IPS DF 6.9 (cell line): ENCODE measurements at places on chromosomes 5 and 9.

- H3K27me3 ChIP-seq, result no peaks in the 10 kb centered on the region
- H3K4me1 ChIP-seq, result no peaks in the 10 kb centered on the region
- H3K4me3 ChIP-seq, result no peak overlapping the region
- H3K36me3 ChIP-seq, result no peaks in the 10 kb centered on the region
- DNase-seq, result no peak
These were observed 384.2 kb downstream of the DTWD2 start for GRCh38 chr5:118604106-118604505.

DNA sequence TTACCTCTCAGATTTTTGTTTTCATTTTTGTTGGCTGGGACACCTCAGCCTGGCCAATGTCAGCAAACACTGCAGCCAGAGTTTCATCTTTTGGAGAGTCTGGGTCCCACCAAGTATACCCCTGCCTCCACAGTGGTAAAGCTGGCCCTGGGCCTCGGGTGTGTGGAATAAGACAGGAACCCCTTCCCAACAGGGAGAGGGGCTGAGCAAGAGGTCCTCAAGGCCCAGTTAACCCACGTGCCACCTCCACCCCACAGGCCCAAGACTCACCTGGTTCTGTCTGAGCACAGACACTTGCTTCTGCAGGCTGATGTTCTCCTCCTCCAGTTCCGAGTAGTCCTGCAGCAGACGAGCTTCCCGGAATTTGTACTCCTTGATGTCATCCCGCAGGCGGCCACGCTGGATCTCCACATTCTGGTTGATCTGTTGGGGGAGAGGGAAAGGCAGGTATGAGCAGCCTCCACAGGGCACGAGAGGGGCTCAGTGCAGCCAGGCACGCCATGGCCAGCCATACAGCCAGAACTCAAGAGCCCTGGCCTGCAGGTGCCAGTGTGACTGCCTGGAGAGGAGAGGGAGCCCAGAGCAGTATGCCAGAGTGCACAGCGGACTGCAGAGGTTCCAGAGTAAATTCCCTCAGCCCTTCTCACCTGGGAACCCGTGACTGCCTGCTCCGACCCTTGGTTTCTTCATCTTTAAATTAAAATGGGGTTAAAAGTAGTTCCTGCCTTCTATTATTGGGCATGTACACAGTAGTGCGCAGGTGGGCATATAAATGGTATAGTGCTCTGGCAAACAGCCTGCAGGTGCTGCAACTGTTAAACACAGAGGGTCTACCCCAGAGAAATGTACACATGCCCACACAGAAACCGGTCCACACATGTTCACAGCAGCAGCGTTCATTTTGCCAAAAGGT is 42.0 kb downstream of the BICD2 start:
- H3K4me3 ChIP-seq, result no peak overlapping the region
- H3K36me3 ChIP-seq, result peaks cover 30% of the 10 kb centered on the region
- DNase-seq, result no peak
- no peaks in the 10 kb centered on the region for H3K27me3 ChIP-seq

GRCh38 chr5:167001246-167001645 is 1290.2 kb upstream of the WWC1 start:
- no peaks in the 10 kb centered on the region for H3K4me1 ChIP-seq
- no peak overlapping the region for H3K4me3 ChIP-seq
- no peak overlapping the region for H3K27ac ChIP-seq
- DNase-seq, result no peak
- no peaks in the 10 kb centered on the region for H3K27me3 ChIP-seq

DNA sequence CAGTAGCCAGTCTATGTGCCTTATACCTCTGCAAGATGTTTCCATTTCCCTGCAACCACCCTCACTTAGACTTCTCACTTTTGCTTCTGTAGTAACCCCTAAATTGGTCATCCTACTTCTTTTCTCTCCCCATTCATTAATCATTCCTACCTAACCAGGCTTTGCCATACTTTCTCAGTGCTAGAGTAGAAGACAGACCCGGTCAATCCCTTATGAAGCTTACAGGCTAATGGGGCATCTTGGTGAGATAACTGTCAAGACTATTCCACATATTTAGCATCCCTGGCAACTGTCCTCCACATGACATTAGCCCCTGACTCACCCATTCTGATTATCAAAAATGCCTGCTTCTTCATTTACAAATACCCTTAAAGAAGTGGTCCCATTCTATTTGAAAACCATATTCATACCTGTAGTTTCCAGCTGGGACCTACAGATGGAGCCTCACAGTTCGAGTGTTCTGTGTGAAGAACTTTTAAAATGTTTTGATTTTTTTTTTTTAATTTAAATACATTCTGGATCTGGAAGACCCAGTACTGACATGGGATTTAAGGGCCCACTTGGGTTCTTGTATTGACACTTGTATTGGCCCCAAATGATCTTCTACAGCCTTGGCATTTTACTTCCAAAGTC is 21.0 kb downstream of the F2RL2 start:
- no peaks in the 10 kb centered on the region for H3K27me3 ChIP-seq
- H3K27ac ChIP-seq, result no peak overlapping the region
- no peaks in the 10 kb centered on the region for H3K36me3 ChIP-seq
- H3K4me1 ChIP-seq, result no peaks in the 10 kb centered on the region

DNA sequence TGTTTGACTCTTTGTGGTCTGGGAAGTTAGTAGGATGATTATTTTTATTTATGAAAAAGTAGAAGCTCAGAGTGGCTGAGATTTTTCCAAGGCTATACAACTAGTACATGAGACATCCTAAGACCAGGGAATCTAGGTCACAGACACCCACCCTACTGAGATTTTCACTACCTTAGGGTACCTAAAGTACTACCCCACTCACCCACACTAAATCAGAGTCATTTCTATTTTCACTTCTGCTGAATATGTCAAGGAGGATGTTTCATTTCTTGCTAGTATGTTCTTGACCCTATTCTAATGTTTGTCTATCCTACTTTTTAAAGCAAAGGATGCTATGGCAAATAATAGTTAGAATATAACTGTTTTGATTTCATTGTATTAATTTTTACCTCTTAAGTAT is 206.0 kb downstream of the ATP10B start:
- no peaks in the 10 kb centered on the region for H3K27me3 ChIP-seq
- H3K36me3 ChIP-seq, result no peaks in the 10 kb centered on the region

DNA sequence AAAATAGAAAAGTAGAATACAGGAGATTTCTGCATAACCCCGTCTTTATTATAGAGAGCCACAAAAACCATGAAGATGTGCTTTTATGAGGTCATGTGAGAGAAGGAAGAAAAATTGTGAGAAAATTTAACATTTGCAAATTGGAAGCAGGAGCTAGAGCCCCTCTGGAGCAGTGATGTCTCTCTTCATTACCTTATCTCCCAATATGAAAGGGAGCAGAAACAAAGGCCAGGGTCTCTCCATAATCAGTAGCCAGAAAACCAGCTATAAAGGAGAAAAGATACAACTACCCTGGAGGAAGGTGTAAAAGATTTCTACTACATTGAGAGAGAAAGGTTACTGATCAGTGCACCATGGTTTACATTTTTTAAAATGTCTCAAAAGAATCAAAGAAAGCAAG is 53.2 kb upstream of the ITGA1 start:
- no peaks in the 10 kb centered on the region for H3K36me3 ChIP-seq
- H3K27me3 ChIP-seq, result no peaks in the 10 kb centered on the region
- H3K4me3 ChIP-seq, result no peak overlapping the region
- H3K27ac ChIP-seq, result no peak overlapping the region

- no peak overlapping the region for H3K4me3 ChIP-seq
- peak; percentile 5 for DNase-seq
- H3K4me1 ChIP-seq, result peaks cover 6% of the 10 kb centered on the region; the same call in 1 of the 2 replicates
- no peaks in the 10 kb centered on the region for H3K27me3 ChIP-seq
- no peak overlapping the region for H3K27ac ChIP-seq
- no peaks in the 10 kb centered on the region for H3K36me3 ChIP-seq
These were observed 161.7 kb upstream of the STK32A start for GRCh38 chr5:147073098-147073497.

DNA sequence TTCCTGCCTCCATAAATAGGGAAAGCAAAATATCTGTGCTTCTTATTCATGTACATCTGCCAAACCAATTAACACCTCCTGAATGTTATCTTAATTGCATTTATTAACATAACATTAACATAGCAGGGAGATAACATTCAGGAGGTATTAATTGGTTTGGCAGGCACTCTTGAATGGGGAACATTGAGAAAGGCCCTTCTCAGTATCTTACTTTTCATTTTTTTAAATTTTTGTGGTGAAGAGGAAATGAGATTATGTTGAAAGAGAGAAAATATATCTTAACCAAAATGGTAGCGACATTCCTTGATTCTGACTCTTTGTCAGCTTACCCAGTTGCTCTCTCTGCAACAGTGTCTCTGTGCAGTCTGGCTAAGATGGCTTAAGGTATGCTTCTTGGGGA is 100.4 kb upstream of the TLE1 start:
- no peak overlapping the region for H3K27ac ChIP-seq
- no peaks in the 10 kb centered on the region for H3K27me3 ChIP-seq
- H3K36me3 ChIP-seq, result no peaks in the 10 kb centered on the region
- H3K4me3 ChIP-seq, result no peak overlapping the region
- DNase-seq, result no peak

DNA sequence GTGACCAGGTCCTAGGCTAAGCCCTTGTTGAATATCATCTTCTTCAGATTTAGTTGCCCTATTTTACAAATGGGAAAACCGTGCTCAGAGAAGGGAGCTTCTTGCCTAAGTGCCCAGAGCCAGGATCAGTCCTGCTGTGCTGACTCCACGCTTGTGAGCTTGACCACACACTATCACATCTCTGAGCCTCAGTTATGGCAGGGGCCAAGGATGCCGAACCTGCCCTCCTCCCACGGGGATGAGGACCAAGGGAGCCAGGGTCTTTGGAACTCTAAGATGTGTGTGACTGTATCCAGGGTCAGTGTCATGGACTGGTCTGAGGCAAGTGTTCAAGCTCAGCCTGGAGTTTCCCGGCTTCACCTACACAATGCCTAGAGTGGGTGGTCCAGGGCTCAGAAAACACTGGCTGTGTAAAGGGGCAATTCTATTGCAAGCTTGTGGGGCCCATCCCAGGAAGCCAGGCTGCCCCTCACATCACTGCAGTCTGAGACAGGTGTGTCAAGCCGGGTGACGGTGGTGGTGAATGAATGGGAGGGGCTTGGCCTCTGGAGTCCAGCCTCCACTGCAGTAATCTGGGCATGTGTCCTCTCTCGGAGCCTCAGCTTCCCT is 235.7 kb downstream of the PBX3 start:
- H3K4me1 ChIP-seq, result no peaks in the 10 kb centered on the region
- H3K27me3 ChIP-seq, result no peaks in the 10 kb centered on the region
- no peak for DNase-seq
- H3K4me3 ChIP-seq, result no peak overlapping the region
- H3K27ac ChIP-seq, result no peak overlapping the region
- no peaks in the 10 kb centered on the region for H3K36me3 ChIP-seq

GRCh38 chr9:5910413-5911057 is 19.8 kb downstream of the MLANA start:
- DNase-seq, result no peak
- H3K27me3 ChIP-seq, result no peaks in the 10 kb centered on the region
- H3K36me3 ChIP-seq, result no peaks in the 10 kb centered on the region
- no peak overlapping the region for H3K4me3 ChIP-seq
- H3K27ac ChIP-seq, result no peak overlapping the region
- no peaks in the 10 kb centered on the region for H3K4me1 ChIP-seq

GRCh38 chr5:122182491-122182921 is 53.2 kb downstream of the ZNF474 start:
- no peaks in the 10 kb centered on the region for H3K27me3 ChIP-seq
- H3K4me3 ChIP-seq, result no peak overlapping the region
- no peak overlapping the region for H3K27ac ChIP-seq
- no peaks in the 10 kb centered on the region for H3K36me3 ChIP-seq

DNA sequence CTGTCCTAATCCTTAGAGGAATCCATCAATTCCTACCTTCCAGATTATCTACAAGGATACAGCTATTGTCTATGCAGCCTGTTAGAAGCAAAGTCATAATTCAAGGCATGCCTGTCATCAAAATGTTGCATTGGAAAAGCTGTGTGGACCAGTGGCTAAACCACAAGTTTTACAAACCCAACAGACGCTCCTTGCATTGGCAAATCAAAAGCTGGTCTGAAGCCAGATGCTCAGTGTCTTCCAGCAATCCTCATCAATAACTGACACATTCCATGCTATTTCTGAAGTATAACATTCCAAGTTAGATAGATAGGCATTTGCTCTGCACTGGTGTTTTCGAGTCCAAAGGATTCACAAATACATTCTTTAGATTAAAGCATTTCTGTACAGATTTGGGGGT is 213.6 kb downstream of the EBF1 start:
- H3K27me3 ChIP-seq, result no peaks in the 10 kb centered on the region
- H3K27ac ChIP-seq, result no peak overlapping the region
- no peaks in the 10 kb centered on the region for H3K36me3 ChIP-seq
- no peak overlapping the region for H3K4me3 ChIP-seq
- no peak for DNase-seq

DNA sequence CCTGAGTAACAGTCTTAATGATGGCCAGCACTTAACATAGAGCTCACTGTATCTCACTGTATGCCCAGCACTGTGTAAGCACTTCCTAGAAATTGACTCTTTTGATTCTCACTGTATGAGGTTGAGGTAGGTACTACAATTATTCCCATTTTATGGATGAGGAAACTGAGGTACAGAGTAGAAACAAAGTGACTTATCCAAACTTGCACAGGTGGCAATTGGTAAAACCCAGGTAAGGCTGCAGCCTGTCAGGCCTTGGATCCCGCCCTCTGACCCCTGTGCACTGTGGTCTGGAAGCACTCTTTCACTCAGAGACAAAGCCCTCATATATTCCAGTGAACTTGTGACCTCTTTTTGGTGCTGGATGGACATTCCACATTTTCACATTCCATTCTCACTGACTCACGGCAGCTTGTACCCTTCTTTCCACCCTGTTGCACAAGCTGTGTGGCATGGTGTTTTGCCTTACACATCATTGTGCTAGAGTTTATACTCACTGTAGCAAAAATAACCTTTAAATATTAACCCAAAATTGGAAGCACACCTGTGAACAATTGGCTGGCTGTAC is 21.7 kb downstream of the ANKRD55 start:
- H3K27me3 ChIP-seq, result no peaks in the 10 kb centered on the region
- H3K4me1 ChIP-seq, result no peaks in the 10 kb centered on the region
- no peaks in the 10 kb centered on the region for H3K36me3 ChIP-seq
- H3K4me3 ChIP-seq, result no peak overlapping the region
